PC-9 (cell line): ENCODE measurements at places on chromosomes 6 and 20. TPM values are rescaled to one million over a fixed set of nuclear protein-coding genes. Genes with fewer than 3 reads are reported as not detected.

Gene COX7A2
- 484 and 524 TPM in 2 replicates for total RNA-seq

Gene DEFB113
- not detected in 2 replicates for total RNA-seq

- no peaks in the 10 kb centered on the region for H3K4me1 ChIP-seq
- peaks cover 95% of the 10 kb centered on the region for H3K27me3 ChIP-seq
- H3K27ac ChIP-seq, result no peak overlapping the region
- no peak overlapping the region for H3K4me3 ChIP-seq
- DNase-seq, result no peak
Measured at GRCh38 chr20:59580991-59581401, 23.3 kb upstream of the PHACTR3 start.

Gene LPIN3
- total RNA-seq, result 12.1 and 15.4 TPM in 2 replicates

- no peak for DNase-seq
- peaks cover 48% of the 10 kb centered on the region for H3K4me1 ChIP-seq
- no peaks in the 10 kb centered on the region for H3K27me3 ChIP-seq
- no peak overlapping the region for H3K27ac ChIP-seq
- no peaks in the 10 kb centered on the region for H3K36me3 ChIP-seq
Measured at GRCh38 chr20:53658322-53658721, 64.7 kb upstream of the ZNF217 start.

DNA sequence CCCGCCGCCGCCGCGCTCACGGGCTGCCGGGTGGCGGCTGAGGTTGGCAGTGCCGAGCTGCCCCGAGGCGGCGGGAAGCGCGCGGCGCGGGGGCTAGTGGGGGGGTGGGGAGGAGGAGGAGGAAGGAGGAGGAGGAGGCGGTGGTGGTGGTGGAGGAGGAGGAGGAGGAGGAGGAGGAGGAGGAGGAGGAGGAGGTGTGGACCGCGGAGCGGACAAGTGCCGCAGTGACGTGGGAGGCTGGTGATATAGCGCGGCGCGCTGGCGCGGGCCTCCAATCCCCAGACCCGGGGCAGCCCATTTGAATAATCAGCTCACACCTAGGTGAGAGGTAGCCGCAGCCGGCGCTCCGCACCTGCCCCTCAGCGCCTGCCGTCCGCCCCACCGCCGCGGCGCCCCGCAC lies at the start of gene FOXA2:
Gene FOXA2 (minus strand): TSS at position 51 of the 400 bp plus-strand sequence. CDS start 294 bp downstream, outside the sequence.
- no peaks in the 10 kb centered on the region for H3K36me3 ChIP-seq
- H3K27ac ChIP-seq, result no peak within 1 kb of the TSS
- H3K27me3 ChIP-seq, result no peaks in the 10 kb centered on the region
- no peaks in the 10 kb centered on the region for H3K4me1 ChIP-seq
- no peak for DNase-seq

GRCh38 chr6:130593200-130593599 lies 227.4 kb downstream of the TMEM200A start:
- H3K36me3 ChIP-seq, result no peaks in the 10 kb centered on the region
- H3K27me3 ChIP-seq, result no peaks in the 10 kb centered on the region
- H3K4me3 ChIP-seq, result no peak overlapping the region
